Gastroesophageal sphincter (tissue), 4 donors: ENCODE measurements at places on chromosomes 16 and 17.
A peak's percentile ranks its signal among the peaks of the same experiment; 100 is the strongest.

DNA sequence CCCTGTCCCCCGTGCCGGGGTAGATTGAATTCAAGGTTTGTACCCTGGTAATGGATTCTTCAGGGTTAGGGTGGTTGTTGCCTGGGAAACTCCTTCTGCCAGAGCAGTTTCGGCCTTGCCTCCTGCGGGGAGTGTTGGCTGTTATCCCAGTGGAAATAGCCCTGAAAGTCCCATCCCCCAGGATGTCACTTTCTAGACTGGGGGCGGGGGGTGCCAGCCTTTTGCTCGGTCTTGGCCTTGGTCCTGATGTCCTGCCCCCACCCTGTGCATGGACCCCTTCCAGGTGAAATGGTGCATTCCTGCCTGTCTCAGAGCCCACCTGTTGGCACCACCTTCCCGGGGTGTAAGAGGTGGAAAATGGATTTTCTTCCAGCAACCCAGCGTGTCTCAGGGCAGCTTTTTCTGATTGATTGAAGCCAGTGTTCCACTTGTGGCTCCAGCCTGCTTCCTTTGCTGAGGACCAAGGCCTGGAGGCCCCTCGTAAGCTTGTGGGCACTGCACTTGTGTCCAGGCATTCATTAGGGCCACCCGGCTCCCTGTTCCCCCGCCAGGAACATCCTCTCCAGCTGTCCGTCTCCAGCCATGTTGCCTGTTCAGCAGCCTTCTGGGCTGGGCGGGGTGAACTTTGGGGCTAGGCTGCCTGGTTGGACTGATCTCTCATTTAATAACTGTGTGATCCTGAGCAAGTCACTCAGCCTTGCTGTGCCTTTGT is 25.6 kb downstream of the MGAT5B start:
- H3K27ac ChIP-seq, result no peak overlapping the region
- H3K4me3 ChIP-seq, result no peak overlapping the region
- H3K27me3 ChIP-seq, result peaks cover 19% of the 10 kb centered on the region
- H3K4me1 ChIP-seq, result no peaks in the 10 kb centered on the region

DNA sequence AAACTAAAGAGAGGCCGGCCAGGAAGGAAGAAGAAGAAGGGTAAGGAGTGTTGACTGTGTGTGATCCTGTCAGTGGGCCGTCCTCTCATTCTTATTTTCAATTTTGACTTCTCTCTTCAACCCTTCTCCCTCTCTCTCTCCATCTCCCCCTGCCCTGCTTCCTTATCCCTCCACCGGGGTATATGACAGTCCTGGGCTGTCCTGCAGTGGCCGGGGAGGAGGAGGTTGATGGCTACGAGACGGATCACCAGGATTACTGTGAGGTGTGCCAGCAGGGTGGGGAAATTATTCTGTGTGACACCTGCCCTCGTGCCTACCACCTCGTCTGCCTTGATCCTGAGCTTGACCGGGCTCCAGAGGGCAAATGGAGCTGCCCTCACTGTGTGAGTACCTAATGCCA is 5.6 kb downstream of the CHD3 start:
- H3K27me3 ChIP-seq, result no peaks in the 10 kb centered on the region
- peaks cover 10% of the 10 kb centered on the region for H3K4me1 ChIP-seq
- H3K27ac ChIP-seq, result no peak overlapping the region
- no peaks in the 10 kb centered on the region for H3K36me3 ChIP-seq

- H3K4me1 ChIP-seq, result peaks cover 54% of the 10 kb centered on the region
- H3K27ac ChIP-seq, result peak overlapping the region; percentile 75
- no peak for ATAC-seq
- H3K36me3 ChIP-seq, result no peaks in the 10 kb centered on the region
- H3K27me3 ChIP-seq, result no peaks in the 10 kb centered on the region
- no peak overlapping the region for H3K4me3 ChIP-seq
Measured at GRCh38 chr17:81427173-81428120, 32.2 kb downstream of the BAHCC1 start.

- no peaks in the 10 kb centered on the region for H3K4me1 ChIP-seq
- H3K36me3 ChIP-seq, result peaks cover 100% of the 10 kb centered on the region
Measured at GRCh38 chr17:18344021-18344420, 19.3 kb downstream of the SHMT1 start.

- no peak overlapping the region for H3K27ac ChIP-seq
- H3K4me1 ChIP-seq, result no peaks in the 10 kb centered on the region
- H3K4me3 ChIP-seq, result no peak overlapping the region
- ATAC-seq, result no peak
Measured at GRCh38 chr16:88144028-88144511, 192.8 kb downstream of the BANP start.
